Stimulated activated CD8-positive, alpha-beta memory T cell treated with anti-CD3 and anti-CD28 coated beads, Interleukin-7, amount 100 ng/mL, for 1 hour (primary cell): ENCODE measurements at places on chromosomes 12 and 14.

DNA sequence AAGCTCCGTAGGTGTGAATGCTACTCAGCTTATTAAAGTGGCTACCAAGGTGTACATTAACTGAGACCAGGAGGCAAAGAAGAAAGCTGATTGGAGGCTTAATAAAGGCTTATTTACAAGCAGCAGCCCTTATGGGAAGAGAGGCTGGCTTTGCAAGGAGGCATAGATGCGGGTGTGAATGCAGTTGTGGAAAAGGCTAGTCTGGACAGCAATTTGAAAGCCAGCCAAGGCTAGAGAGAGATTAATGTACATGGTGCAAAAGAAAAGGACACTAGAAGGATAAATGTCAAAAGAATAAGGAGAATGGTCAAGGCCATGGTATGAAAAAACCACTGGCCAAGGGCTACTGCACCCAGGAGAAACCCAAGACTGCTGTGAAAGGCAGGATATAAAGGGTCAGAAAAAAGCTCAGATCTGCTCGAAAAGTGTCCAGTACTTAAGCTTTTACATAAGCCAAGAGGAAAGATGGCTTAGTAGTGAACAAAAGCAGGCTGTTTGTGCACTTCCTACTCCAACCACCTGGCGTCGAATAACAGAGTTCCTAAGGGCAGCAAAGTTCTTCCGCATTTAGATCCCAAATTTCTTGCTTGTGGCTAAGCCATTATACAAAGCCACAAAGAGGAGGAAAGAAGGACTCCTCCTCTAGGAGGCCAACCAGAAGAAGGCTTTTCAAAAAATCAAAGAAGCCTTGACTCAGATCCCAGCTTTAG, 24.0 kb downstream of the KLRK1 start:
- DNase-seq: no peak

GRCh38 chr12:72098622-72099021, 160.0 kb downstream of the TPH2 start:
- DNase-seq: no peak

- no peak for DNase-seq
Measured at GRCh38 chr14:104891664-104892530, 26.8 kb downstream of the CEP170B start.

- no peak for DNase-seq
Measured at GRCh38 chr12:33310471-33310870, 129.1 kb downstream of the SYT10 start.

GRCh38 chr12:47822863-47823262, 3.2 kb upstream of the HDAC7 start:
- DNase-seq: no peak

DNA sequence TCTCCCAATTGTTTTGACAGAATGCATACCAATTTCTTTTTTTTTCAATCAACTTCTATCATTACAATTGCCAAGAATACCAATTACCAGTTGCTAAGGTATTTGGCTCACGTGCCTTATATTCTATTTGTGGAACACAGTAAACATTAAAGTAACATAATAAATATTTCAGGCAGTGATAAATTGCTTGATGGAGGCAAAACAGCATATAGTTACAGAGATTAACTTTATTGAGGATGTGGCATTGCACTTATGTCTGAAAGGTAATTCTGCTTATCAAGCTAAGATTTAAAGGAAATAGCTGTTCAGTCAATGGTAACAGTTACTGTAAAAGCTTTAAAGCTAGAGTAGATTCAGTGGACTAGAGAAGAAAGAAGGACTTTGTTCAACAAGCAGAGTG, 1107.8 kb downstream of the FSCB start:
- no peak for DNase-seq

GRCh38 chr14:104771374-104771773, 18.4 kb downstream of the SIVA1 start:
- DNase-seq: no peak

DNA sequence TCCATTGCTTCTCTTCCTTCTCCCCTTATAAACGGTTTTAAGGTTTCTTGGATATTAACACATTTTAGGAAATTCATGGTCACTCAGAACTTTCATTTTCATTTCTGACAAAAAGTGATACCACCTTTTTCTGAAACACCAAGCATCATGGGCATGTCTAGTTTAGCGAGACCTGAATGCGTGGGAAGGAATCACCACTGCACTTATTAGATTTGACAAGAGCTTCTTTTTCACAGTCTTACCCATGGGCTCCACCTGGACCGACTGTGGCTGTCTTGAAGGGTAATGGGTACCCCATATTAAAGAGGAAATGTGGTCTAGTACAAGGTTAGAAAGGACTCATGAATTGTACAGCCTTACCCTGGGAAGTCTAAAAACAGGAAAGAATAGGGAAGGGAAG, 95.4 kb downstream of the KCNK10 start:
- DNase-seq: no peak

- DNase-seq: no peak
Measured at GRCh38 chr12:128811806-128812205, 12.0 kb downstream of the SLC15A4 start.

DNA sequence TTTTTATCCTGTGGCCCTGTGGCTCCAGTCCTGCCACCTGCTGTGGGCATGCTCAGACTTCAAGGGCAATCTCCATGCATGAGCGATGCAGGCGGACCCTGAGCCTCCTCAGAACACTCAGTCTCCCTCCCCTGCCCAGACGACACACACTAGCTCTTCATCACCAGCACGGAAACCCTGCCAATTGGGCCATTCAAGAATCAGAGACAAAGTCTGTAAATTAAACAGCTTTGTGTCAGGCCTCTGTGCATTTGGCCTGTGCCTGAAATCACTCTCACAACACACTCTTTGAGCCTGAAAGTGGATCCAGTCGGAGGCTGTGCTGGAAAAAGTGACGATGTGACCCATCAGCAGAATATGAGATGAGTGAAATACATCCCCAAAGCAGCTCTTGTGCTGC, 12.5 kb downstream of the POU6F1 start:
- no peak for DNase-seq

DNA sequence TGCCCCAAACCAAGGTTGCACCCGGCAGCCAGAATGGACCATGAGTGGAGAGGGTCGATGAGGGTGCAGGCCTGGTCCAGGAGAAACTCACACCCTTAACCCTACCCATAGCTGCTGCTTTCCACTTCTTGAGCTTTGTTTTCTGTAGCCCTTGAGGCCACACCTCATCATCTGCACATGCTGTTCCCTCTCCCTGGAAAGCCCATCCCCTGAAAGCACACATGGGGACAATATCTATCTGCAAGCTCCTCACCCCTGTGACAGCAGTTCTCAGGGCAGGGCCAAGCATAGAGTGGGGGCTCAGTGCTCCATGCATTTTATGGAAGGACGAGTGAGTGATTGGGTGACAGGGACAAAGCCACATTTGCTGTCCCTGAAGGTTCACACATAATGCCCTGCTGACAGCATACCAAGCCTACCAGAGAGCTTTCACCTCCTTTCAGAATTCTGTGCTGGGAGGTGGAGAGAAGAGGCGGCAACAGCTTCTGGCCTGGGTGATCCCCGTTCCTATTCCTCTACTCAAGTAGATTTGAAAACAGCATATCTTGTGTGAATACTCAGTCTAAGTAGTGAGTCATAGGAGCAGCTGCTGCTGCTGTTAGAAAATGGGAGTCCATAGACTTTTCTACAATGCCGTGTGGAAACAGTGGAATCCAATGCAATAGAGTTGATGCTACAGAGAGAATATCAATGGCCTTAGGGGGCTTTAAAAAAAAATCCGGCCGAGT, 44.6 kb downstream of the SRGAP1 start:
- DNase-seq: no peak

DNA sequence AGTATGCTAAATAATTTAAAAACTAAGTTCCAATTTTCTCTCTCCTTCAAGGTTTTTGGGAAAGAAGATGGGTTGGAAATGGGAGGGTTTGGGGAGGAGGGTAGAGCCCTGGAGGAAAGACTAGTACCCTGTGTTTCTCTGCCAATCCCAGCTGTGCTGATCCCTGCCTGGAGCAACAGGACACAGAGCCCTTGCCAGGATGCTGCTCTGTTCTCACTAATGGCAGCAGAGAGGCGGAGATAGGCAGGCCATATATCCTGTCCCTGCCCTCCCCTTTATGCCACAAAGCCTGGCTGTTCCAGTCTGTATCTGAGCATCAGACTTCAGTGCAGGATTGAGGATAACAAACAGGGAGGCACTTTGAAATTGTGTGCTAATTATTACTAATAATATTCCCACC, 99.0 kb downstream of the C12orf75 start:
- no peak for DNase-seq

DNA sequence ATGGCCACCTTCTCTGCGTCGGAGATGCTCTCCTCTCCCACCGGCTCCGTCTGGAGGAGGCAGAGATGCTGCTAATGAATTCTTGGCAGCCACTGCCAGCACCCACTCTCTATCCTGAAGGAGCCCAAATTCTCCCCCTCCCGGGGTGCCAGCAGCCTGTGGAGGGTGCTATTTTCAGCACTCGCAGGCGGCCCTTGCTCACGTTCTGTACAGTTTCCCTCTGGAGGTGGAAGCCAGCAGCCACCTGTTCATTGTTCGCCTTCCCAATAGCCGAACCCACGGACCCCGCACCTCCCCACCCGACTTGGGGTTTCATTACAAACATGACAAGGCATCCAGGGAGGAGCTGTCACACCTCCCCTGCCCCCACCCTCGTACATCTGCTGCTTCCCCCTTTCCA, 27.8 kb downstream of the SNRNP35 start:
- no peak for DNase-seq

- no peak for DNase-seq
Measured at GRCh38 chr12:93879476-93880421, 202.6 kb downstream of the CRADD start.

DNA sequence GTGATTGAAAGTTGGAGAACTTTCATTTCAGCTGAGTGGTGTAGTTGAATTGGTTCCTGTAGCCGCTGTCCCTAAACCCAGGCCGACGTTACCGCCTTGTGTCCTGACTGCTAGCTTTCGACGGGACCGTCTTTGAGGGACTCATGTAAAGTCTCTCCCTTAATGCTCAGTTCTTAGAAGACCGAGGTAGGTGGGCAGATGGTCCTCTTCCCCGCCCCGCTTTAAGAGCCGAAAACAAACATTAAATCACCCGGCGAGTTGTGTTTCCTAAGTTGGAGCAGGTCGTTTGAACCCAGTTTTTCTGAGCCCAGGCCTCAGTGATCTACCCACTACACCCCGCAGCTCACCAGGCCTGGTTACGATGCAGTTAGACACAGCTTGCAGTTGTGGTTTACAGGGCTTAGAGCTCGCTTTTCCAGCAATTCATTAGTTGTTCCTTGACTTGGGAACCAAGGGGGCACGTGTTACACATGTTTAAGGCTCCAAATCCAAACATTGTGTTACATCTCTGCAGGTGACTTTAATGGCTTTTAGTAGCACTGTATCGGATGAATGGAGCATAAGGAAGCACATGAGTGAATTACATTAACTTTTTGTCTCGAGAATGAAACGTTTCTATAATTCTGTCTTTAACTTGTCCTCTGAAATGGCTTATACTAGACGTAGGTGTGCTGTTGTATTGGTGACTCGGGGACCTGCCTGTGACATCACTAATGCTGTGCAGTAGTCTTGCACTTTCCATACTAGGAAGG, 790 bp downstream of the NEDD1 start:
- no peak for DNase-seq

- DNase-seq: no peak
Measured at GRCh38 chr12:75944097-75944904, 87.3 kb downstream of the PHLDA1 start.

DNA sequence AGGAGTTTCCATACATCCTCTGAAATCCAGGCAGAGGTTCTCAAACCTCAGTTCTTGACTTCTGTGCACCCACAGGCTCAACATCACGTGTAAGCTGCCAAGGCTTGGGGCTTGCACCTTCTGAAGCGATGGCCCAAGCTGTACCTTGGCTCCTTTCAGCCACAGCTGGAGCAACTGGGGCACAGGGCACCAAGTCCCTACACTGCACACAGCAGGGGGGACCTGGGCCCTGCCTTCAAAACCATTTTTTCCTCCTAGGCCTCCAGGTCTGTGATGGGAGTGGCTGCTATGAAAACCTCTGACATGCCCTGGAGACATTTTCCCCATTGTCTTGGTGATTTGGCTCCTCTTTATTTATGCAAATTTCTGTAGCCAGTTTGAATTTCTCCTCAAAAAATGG, 10.6 kb downstream of the AREL1 start:
- DNase-seq: no peak

DNA sequence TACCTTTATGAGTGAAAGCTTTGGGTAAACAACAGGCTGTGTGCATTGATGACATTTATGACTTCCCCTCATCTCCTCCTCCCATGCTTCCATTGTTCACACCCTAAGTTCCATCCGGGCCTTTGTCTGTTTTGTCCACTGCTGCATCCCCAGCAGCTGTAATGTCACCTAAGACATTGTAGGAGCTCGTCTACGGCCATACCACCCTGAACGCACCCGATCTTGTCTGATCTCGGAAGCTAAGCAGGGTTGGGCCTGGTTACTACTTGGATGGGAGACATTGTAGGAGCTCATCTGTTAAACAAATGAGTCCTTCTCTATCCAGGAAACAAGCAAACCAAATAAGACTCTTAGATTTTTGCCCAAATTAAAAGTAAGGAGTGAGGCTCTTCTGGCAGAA, 40.4 kb upstream of the SYCP3 start:
- DNase-seq: no peak

GRCh38 chr12:104480826-104481440, 24.2 kb downstream of the CHST11 start:
- DNase-seq: no peak

- DNase-seq: no peak
Measured at GRCh38 chr12:56941299-56942017, 7.2 kb upstream of the SDR9C7 start.

GRCh38 chr12:46267825-46268582, 839 bp downstream of the SLC38A1 start:
- no peak for DNase-seq

GRCh38 chr12:123153906-123154305, 3.0 kb upstream of the PITPNM2 start:
- DNase-seq: no peak

GRCh38 chr14:60723907-60724618, at the start of gene SIX4:
SIX4 (minus strand) TSS chr14:60724351; CDS start chr14:60724074, 277 bp downstream.
- DNase-seq: no peak

DNA sequence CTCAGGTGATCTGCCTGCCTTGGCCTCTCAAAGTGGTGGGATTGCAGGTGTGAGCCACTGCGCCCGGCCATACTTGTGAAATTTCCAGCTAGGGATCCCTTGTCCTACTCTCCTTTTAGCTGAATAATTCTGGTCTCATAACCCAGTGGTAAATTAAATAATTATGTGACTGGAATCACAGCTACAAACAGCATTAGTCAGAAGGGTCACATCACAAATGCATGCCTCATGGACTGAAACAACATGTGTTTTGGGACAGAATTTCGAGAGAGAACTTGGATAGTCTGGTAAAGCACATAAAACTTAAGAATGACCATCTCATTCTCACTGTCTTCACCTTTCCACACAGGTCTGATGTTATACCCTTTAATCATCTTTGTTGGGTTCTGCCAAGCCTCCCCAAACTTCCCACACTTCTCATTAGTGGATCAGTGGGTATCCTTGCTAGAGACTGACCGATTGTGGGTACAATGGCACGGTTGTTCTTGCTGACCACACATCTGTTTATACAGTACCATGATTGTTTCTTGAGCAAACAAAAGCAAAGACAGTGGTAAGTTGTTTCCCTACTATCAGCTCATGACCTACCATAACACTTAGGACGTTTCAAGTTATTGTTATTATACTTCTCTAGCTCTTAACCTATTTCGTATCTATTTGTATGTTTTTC, 5.1 kb downstream of the GPRC5D start:
- DNase-seq: no peak
